ENCODE measurements at places on chromosomes 3 and 15.

DNA sequence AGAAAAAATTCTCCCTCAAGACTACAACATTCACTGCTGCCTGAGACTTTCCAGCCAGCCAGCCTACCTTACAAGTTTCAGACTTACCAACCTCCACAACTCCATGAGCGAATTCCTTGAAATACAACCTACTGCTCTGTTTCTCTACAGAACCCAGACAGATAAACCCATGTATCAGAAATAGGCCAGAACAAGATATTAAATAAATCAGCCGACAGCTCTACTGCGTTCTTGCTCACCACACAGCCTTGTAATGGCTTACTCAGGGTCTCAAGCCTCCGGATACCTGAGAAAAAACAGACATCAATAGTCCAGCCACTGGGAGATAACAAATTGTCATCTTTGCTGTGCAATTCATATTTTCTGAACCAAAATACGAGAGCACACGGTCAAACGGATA, 43.6 kb upstream of the LIPC start:
- DNase-seq = no peak

GRCh38 chr15:49122541-49123062, 32.8 kb downstream of the COPS2 start:
- no peak for DNase-seq

DNA sequence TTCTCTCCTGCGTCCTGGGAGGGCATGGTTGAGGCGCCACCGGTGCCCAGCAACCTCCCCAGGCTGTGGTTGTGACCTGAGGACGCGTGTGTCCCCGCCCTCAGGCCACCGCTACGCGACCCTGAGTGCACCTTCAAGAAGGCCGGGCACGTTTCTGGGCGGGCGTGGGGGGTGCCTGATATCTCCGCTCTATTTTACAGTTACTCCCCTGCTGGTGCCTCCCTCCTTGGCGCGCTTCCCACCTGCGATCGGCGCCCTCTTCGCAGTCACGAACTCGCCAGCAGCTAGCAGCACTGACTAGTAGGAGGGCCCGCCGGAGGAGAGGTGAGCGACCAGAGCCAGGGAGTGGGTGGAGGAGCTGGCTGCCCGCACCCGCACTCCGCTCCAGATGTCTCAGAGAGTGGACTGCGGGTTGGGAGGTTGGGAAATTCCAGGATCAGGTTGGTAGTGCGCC, 43.2 kb upstream of the POLG start:
- DNase-seq = no peak

DNA sequence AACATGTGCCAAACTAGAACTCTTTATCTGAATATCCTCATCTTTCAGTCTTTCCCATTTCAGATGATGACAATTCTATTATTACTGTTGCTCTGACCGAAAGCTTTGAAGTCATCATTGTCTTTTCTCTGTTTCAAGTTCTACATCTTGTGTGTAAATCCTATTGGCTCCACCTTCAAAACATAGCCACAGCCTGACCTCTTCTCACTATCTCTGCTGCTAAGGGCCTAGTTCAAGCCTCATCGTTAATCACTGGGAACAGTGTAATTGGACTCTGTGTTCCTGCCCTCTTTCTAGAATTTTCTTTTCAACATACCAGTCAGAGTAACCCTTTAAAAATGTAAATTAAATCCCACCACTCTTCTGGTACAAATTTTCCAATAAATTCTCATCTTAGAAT, 105.1 kb downstream of the OXSM start:
- no peak for DNase-seq

GRCh38 chr3:4494895-4495264, 1.7 kb downstream of the ITPR1 start:
- no peak for DNase-seq

DNA sequence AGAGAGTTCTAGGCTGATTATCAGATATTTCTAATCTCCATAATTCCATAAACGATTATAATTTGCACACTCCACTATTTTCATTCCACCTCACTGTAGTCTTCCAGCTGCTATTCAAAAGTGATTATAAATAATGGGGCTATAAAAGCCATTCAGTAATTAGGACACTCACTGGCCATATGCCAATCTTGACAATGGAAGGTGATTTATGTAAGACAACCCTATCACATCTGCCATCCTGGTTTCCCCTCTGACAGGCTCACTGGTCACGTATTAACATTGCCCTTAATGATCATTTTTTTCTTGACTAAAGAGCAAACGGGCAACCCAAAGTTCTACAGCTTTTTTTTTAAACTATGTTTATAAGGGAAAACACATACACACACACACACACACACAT, 402.4 kb downstream of the MAGI1 start:
- no peak for DNase-seq

GRCh38 chr3:73086071-73086494, 24.6 kb downstream of the EBLN2 start:
- no peak for DNase-seq

DNA sequence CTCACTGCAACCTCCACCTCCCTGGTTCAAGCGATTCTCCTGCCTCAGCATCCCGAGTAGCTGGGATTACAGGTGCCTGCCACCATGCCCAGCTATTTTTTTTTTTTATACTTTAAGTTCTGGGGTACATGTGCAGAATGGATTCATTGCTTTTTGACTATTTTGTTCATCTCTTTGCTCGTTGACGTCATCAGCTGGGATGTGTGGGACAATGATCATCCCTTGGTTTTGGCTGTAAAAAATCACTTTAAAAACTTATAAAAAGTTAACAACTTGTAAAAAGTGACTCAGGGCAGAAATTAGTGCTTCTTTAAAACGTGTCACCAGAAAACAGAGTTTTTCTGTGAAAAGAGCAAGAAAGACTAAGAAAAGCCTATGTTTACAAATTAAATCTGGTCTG, 37.8 kb downstream of the IGSF10 start:
- no peak for DNase-seq

- DNase-seq = no peak
Observed at GRCh38 chr3:23041918-23042696, 161.0 kb upstream of the UBE2E2 start.

DNA sequence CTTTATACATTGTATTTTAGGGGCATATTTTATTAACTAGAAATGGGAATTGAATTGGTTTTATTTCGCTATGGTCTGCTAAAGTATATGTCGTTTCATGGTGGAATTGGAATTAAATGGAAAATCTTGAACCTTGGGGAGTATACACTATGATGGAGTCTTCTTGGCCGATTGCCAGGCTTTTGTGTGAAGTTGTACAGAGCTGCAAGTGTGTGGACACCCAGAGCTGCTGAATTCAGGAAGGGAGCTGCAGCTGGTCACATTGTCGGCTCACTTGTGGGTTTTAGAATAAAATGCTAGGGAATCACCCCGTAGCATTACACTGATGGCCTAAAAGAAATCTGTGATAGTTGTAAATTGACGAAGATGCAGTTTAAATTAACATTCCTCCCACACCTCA, 35.1 kb downstream of the USP3 start:
- no peak for DNase-seq

DNA sequence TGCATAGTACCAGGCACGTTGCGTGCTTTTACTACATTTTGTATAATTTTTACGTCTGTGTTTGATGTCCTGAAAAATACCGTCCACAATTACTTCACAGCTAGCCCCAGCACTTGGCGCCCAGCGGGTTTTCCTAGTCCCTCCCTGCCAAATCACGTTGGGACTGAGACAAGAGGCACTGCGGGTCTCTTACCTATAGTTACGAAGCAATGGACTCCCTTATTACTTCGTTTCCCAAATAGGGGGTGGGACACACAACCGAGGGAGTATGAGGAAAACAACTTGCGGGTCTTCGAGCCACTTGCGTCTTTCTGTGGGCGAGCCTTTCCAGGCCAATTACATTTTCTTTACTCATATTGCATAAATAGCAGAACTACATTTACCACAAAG, 620 bp upstream of the CMSS1 start:
- DNase-seq = no peak

GRCh38 chr3:121970047-121970446, 52.0 kb downstream of the ILDR1 start:
- DNase-seq = peak; percentile 2

- no peak for DNase-seq
Observed at GRCh38 chr15:45425135-45425534, 46.8 kb upstream of the GATM start.

DNA sequence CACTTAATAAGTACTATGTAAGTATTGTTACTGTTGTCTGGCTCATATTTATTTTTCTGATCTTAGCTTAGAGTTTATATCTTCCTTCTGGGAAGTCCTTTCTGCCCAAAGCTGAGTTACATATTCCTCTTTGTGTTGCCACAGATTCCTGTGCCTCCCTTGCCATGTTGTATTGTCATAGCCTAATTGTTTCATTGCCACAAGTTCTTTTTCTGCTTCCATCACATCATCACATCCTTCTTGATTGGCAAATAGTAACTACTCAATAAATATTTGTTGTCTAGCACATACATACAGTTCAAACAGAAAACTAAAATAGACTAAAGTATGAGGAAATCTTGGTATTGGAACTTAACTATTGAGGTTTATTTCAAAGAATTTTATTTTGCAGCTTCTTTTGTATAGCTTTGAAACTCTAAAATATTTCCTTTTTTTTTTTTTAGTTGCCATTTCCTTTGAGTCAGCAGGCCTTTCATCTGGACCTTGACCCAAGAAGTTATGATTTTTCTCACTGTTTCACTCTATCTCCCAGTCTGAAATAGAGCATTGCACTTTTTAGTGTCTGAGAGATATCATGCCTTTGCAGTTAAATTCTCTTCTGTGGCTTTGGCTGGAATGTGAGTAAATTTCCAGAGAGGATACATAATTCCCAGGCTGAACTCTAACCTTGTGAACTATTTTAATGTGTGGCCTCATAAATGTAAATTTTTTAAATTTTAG, 98.2 kb downstream of the ZNF609 start:
- peak; percentile 23 for DNase-seq

GRCh38 chr15:60528530-60528929, 49.6 kb upstream of the ICE2 start:
- no peak for DNase-seq

DNA sequence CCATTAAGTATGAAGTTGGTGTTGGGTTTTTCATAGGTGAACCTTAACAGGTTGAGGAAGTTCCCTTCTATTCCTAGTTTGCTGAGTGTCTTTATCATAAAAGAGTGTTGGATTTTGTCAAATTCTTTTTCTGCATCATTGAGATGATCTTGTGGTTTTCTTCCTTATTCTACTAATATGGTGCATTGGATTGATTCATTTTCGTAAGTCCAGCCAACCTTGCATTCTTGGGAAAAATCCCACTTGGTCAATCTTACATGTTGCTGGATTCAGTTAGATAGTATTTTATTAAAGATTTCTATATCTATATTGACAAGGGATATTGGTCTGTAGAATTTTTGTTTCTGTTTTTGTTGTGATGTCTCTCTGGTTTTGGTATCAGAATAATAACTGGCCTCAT, 83.7 kb upstream of the C15orf39 start:
- no peak for DNase-seq

- DNase-seq = no peak
Observed at GRCh38 chr3:60055765-60056164, 1005.9 kb upstream of the CFAP20DC start.

- DNase-seq = peak; percentile 32
Observed at GRCh38 chr3:140585828-140586227, 92.0 kb upstream of the TRIM42 start.

GRCh38 chr15:39255760-39256159, 325.1 kb upstream of the THBS1 start:
- DNase-seq = no peak

- DNase-seq = no peak
Observed at GRCh38 chr3:11956781-11957180, 47.4 kb upstream of the SYN2 start.

DNA sequence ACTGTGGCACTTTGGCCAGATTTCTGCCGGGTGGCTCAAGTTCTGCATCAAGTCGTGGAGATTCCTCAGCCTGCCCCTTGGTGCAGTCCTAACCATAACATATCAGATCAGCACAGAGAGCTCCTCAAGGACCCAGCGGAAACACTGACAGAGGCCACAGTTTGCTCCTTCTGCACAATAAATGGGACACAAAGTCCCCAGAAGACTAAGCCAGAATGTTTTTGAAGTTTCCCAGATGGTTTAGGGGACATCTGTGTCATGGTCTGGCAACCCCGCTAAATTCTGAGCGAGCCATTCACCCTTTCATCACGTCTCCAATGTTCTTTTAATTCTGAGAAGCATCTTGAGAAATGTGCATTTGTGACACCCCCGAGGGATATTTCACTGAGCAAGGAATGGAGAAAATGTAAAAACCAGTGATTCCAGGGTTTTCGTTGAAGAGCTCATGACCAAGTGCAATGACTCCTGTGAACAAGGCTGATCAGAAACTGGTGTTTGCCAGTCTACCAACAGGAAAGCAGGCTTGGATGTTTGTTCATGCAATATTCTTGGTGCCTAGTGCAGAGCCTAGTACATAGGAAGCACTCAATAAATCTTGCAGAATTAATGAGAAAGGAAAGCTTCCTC, 64.8 kb upstream of the LMCD1 start:
- DNase-seq = no peak

DNA sequence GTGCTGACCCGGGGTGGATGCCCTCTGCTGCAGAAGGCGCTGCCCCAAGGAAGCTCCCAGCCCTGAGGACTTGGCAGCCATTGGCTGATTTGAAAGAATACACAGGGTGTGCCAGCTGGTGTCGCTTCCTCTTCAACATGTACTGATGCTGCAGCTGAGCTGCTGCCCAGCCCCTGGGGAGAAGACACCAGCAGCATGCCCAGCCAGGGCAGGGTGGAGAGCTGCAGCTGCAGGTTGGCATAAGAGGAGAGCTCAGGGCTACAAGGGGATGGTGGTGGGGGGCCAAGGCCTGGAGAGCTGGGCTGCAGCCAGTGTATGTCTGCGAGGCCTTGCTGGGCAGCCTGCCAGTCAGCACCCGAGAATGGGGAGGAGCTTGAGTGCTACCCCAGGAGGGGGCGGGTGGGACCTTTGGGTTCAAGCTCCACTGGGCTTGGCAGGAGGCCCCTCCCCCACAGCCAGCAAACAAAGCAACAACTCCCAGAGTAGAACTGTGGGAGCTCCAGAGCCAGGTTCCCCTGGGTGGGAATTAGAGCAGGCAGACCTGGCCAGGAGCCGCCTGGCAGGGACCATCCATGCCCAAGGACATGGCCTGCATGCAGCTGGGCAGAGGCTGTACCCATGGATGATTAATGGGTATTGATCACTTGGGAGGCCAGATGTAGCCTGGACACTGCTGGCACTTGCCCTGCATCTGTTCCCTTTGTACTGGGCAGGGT, 9.2 kb upstream of the SEMA4B start:
- no peak for DNase-seq

DNA sequence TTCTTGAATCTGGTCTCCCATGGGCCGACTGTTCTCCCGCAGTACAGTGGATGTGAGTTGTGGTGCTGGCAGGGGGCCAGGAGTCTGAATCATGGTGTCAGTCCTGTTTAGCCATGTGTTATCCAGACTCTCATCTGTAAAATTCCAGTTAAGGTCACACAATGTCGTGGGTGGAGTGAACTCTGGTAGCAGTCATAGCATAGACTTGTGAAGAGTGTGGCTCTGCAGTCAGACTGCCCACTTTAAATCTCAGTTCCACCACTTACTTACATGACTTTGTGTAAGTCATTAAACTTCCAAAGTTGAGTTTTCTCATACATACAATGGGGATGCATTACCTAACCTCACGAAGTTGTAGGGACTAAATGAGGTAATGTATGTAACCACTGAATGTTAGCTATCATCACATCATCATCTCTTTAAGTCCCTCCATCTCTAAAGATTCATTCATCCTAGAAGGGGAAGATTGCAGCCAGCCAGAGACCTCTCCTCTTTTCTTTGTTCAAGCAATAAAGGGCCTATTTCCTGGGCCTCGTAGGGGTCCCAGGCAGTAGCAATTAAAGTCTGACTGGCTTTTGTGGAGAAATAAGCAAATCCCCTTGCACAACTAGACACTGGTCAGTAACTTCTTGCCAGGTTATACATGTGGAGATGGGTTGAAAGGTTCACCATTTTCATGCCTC, 93.9 kb downstream of the PCCB start:
- DNase-seq = peak; percentile 89

Measured in AG09309 (cell line).